Kidney (tissue), 22 donors: ENCODE measurements at places on chromosomes 6 and 20.

DNA sequence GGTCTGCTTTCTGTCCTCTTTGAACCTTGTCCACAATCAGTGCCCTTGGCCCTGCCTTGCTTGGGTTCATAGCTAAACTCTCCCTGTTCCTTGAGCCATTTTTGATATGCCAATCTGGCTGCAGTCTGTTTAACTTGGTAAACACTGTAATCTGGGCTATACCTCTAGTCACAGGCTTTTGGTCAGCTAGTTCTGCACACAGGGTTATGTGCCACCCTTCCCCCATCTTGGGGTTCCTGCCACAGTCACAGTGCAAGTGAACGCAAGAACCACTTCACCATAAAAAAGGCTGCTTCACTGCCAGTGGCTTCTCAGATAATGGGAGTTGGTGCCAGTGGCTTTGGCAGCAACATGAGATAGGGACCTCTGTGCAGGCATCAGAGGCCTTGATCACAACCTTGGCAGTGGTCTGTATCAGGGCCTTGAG lies 10.9 kb upstream of the ATRN start:
- DNase-seq: no peak

DNA sequence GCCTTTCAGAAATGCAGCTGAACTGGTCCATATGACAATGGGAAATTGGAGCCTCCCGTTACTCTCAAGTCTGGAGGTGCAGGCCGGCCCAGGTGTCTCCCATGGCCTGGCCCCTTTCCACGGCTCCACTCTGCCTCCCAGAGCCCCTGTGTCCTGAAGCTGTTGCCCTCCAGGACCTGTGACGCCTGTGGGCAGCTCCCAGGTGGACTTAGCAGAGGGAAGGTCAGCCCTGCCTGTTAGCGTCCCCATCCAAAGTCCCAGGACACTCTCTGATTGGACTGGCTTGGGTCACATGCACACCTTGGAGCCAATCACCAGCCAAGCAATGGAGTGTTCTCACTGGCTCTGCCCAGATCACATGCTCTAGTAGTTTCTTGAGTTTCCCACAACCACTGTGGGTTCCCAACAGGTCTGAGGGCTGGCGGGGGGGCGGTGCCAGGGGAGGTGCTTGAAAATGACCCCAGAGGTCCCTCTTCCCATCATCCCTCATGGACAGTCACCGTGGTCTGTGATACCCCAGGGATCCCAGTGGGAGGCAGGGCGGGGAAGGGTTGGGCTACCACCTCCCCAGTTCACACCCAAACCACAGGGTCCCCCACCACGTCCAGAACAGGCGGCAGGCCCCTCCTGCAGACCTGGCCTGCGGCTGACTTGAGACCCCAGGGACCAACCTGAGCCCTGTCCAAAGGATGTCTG lies 135.6 kb downstream of the TAF4 start:
- DNase-seq: no peak

- no peak for DNase-seq
These were observed 9.8 kb downstream of the POPDC3 start for GRCh38 chr6:105170059-105170458.

GRCh38 chr6:90154755-90155470 lies 141.7 kb downstream of the BACH2 start:
- DNase-seq: no peak

GRCh38 chr6:146593986-146594385 lies 4.8 kb upstream of the ADGB start:
- no peak for DNase-seq

GRCh38 chr6:29625337-29625930 lies 7.5 kb downstream of the GABBR1 start:
- DNase-seq: no peak

DNA sequence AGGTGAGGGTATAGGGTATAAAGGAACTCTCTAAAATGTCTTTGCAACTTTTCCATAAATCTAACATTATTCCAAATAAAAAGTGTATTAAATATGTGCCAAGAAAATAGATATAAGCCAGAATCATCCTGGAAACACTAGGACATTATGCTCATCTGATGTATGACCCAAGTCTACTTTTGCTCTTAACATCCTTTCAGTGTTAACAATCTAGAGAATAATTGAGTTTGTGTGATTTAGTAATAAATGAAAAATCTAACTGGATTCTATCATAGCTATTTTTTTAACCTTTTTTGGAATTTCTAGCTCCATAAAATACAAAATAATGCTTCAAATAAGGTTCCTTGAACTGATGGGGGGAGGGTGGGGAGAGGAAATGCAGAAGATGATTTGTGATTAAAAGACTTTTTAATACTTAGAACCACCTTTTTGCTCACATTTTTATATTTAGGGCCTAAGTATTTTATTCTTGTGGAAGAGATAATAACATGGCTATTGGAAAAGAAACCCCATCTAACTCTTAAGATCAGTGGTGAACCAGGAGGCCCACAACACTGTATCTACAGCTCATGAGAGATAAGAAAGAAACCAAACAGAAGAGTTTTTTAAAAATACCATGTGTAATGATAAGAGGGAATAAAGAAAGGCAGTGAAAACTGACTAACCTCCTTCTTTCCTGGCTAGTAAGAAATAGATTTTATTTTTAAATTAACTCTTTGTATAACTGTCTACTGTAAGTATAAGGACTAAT lies 68.5 kb downstream of the PDSS2 start:
- DNase-seq: no peak

DNA sequence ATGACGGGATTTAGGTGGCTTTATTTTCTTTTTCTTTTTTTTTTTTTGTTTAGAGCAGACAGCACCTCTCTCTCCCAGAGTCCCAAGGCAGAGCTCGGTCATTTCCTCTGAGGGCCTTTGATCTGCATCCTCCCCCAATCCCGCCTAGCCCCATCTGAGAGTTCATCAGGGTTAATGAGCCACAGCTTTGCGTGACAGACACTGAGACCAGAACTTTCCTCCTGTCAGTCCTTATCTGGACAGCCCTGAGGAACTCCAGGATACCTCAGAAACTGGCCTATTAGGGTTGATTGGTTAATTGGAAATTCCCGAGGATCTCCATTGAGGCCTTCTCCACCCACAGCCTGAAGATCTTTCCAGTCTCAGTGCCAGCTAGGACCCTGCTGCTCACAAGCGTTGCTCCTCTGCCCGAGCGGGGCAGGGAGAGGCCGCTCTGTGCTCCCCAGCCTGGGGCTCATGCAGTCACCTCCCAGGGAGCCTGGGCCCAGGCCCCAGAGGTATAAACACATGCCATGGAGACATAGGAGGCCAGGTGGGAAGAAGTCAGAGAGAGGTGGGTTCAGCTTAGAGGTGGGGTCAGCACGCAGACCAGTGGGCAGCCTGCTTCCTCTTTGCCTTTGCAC lies 1.4 kb upstream of the LRRN4 start:
- DNase-seq: no peak
